ENCODE measurements at places on chromosomes 5 and 9.
A peak's percentile ranks its signal among the peaks of the same experiment; 100 is the strongest.

- peak; percentile 51 for DNase-seq
Observed at GRCh38 chr9:126965541-126966428, 51.2 kb downstream of the RALGPS1 start.

GRCh38 chr9:81637276-81637675 lies 52.1 kb downstream of the TLE1 start:
- no peak for DNase-seq

- DNase-seq: no peak
Observed at GRCh38 chr9:98442114-98442513, 186.7 kb upstream of the TBC1D2 start.

GRCh38 chr5:157593052-157593757 lies 17.6 kb upstream of the ADAM19 start:
- DNase-seq: no peak

GRCh38 chr5:115602591-115603125 lies 379 bp upstream of the TICAM2 start:
- DNase-seq: no peak

DNA sequence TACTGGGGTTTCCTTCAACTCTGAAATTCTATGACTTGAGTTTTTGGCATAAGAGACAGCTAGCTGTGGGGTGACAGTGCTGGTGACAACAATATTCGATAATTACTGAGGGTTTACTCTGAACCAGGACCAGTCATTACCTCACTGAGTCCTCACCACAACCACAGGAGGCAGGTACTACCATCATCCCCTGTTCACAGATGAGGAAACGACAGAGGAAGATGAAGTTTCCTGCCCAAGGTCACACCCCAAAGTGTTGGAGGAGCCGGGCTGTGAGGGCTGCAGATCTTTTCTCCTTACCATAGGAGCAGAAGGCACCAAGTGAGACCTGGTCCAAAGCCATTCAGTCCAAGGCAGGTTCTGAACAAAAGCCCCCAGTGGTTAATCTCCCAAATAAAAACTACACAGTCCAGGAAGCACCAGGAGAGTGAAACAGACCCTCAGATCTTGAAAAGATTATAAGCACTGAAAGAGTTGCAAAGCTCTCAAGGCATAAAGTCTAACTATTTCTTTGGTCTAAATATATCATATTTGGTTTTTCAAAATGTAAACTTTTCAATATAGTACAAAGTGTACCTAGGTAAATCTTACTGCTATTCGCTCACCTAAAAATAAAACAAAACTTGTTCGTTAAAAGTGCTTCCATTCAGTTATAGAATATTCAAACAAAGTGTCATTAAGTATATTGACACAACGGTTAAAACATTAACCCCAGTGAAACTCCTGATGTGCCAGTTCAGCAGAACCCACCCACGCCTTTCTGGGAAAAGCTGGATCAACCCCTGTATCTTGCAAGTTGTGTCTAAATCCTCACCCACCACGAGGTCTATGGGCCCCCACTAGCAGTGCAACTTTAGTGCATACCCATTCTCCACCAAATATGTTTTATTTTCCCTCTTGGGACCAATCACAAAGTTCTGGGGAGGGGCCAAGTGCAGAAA lies 82.6 kb upstream of the EQTN start:
- no peak for DNase-seq

DNA sequence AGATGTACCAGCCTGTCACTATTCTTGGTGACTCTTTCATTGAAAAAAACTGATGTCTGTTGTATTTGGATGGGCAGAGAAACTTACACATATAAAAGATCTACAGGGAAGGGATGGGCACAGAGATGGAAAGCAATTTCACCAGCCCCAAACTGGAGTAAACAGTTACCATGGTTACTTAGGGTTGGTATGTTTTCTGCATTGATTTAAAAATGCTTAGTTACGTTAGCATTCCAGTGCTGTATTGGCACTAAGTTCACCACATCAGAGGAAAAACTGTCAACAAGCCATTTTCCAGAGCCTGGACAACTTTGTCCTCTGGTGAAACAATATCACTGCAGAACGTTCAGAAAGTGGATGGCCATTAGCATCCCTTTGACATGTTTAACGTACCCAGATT lies 28.0 kb downstream of the MARCHF3 start:
- DNase-seq: no peak

- no peak for DNase-seq
Observed at GRCh38 chr9:86971742-86972141, 24.4 kb upstream of the GAS1 start.

GRCh38 chr9:136889858-136890257 lies 3.5 kb downstream of the TRAF2 start:
- no peak for DNase-seq

- peak; percentile 10 for DNase-seq
Observed at GRCh38 chr5:176716320-176716719, 69.0 kb downstream of the TSPAN17 start.

GRCh38 chr5:10826971-10827370 lies 65.9 kb upstream of the DAP start:
- DNase-seq: no peak

DNA sequence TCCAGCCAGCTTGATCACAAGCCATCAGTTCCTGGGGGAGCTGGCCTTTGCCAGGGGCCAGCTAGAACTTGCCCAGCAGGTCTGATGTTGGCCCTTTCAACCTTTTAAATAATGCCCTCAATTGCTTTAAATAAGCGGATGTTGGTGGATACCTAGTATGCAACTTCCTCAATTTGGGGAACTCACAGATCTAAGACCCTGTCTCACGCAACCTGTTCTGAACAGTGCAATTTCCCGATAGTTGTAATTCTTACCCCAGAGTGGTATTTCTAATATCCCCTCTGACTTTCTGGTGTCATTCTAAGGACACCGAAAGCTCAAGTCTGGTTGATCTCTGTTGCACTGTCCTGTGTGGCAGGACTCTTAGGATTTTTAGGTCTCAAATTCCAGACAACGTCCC lies 23.1 kb downstream of the GALNT12 start:
- no peak for DNase-seq

- DNase-seq: no peak
Observed at GRCh38 chr5:87997662-87998061, 271.0 kb downstream of the TMEM161B start.

- DNase-seq: no peak
Observed at GRCh38 chr5:103721183-103721582, 158.6 kb upstream of the NUDT12 start.

GRCh38 chr5:103919506-103919905 lies 356.9 kb upstream of the NUDT12 start:
- peak; percentile 25 for DNase-seq

DNA sequence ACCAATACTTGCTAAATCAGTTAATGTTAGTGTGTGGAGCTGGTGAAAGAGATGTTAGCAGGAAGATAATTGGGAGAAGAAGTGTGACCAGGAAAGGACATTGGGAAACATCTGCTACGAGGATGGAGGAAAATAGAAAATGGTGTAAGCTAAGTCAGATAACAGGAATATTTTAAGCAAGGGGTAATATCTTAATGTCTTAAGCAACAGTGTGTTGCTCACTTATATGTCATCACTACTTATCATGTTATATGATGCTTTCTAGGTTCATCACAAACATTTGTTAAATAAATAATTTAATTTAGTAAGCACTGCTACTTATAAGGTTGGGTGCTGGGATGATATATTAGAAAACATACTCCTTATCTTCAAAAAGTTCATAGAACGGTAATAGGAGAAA lies 326.1 kb downstream of the EDIL3 start:
- no peak for DNase-seq

DNA sequence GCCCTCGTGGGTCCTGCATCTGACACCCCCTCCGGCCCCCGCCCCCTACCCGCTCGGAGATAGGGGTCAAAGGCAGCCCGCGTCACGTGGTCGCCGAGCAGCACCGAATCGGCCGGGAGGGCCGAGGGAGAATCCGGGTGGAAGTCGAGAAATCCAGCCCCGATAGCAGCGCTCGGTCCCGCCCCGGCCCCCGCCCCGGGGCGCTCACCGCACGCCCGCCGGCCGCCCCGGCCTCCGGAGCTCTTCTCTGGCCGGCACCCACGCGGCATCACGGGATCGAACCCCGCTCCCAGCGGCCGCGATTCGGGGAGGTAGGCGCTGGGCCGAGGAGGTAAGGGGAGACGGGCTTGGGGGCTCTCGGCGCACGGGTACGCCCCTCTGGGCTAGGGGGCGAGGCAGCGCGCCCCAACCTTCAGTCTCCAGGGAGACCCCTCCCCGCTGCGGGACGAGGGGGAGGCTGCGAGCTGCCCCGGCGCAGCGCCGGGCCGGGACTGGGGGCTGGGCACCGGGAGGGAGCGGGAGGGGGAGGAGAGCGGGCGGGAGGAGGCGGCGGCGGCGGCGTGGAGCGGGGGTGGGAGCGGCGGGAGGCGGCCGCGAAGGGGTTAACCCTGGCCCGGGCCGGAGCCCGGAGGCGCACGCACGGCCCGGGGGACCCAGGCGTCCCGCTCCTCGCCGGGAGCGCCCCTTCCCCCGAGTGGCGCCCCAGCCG lies 22.1 kb upstream of the NDST1 start:
- no peak for DNase-seq

DNA sequence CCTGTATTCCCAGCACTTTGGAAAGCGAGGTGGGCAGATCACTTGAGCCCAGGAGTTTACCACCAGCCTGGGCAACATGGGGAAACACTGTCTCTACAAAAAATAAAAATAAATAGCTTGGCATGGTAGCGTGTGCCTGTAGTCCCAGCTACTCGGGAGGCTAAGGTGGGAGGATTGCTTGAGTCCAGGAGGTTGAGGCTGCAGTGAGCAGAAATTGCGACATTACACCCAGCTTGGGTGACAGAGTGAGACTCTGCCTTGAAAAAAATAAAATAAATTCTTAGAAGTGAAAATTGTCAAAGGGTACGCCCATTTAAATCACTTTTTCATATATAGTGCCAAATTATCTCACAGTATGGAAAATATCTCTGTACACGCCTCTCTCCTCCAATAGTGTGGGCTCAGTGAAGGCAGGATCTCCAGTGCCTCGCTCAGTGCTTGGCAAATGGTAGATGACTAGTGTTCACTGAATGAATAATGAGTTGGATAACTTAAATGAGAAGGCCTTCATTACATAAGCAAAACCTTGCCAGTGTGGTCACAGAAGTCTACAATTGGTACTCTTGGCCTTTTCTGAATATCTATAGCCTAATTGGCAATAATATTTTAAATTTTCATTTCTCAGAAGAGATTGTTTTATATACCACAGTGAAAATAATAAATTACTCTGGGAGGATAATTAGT lies 9.4 kb upstream of the CCL28 start:
- peak; percentile 52 for DNase-seq

- DNase-seq: no peak
Observed at GRCh38 chr9:134338394-134339182, 12.3 kb downstream of the RXRA start.

DNA sequence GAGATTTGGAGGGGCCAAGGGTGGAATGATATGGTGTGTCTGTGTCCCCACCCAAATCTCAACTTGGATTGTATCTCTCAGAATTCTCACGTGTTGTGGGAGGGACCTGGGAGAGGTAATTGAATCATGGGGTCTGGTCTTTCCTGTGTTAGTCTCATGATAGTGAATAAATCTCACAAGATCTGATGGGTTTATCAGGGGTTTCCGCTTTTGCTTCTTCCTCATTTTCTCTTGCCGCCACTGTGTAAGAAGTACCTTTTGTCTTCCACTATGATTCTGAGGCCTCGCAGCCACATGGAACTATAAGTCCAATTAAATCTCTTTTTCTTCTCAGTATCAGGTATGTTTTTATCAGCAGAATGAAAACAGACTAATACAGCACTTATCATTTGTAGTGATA lies 29.5 kb upstream of the SPIN1 start:
- DNase-seq: no peak

GRCh38 chr5:68407311-68408239 lies 192.0 kb downstream of the PIK3R1 start:
- DNase-seq: no peak

DNA sequence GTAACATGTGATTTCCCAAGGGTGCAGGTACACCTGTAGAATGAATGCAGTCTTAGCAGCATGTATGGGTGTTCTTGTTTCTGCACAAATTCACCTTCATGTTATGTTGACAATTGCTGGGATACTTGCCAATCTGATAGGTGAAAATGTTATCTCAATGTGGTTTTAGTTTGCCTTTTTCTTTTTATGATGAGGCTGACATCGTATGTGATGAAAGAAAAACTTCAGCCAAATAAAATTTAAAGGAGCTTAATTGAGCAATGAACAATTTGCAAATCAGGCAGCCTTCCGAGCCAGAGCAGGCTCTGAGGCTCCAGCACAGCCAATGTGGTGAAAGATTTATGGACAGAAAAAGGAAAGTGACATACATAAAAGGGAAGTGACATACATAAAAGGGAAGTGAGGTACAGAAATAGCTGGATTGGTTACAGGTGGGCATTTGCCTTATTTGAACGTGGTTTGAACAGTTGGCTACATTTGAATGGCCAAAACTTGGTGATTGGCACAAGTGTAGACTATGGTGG lies 10.5 kb downstream of the TAL2 start:
- no peak for DNase-seq

DNA sequence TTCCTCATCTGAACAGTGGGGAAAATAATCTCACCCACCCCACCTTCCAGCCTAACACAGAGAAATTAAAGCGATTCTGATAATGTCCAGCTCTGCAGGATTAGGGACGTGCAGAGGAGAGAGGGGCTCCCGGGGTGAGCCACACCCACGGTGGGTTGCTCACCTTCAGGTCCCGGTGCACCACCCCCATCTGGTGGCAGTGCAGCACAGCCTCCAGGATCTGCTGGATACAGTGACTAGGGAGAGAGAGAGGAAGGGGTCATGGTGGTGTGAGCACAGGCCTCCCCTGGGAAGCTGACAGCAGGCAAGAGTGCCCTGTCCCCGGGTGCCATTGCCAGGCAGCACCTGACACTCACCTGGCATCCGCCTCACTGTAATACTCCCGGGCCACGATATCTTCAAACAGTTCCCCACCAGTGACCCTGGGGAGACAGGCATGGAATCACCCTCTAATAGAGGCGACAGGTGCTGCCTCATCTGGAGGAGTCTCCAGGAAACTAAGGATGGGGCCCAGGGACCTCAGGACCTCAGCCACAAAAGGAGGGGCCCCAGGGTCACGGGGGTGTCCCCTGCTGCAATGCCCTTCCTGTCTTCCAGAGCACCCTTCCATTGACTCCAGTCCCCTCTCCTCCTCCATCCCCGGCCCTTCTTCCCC lies 33.0 kb downstream of the CAMK2A start:
- no peak for DNase-seq
